ENCODE measurements at places on chromosomes 4 and X.

DNA sequence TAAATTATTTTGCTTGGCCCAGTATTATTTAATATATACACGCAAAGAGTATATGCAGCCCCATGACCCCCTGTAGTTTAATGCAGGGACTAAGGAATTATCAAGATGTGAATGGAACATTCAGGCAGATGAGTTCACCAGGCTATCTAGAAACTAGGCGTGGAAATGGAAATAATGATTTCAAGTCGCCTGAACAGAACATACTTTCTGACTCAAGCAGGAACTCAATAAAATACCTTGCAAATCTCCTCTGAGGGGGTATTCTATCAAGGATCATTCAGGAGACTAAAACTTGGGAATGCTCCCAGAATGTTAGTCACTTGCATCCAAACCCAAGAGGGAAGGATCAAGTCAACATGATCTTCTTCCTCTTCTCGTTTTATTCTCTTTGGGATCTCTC is 59.6 kb upstream of the RASSF6 start:
- DNase-seq = no peak

GRCh38 chrX:50721764-50722521 is 92.1 kb downstream of the SHROOM4 start:
- DNase-seq = no peak

GRCh38 chr4:114281164-114281960 is 301.9 kb upstream of the ARSJ start:
- no peak for DNase-seq

GRCh38 chr4:168917138-168917779 is 92.8 kb downstream of the CBR4 start:
- no peak for DNase-seq

GRCh38 chrX:76657499-76657898 is 230.0 kb downstream of the MAGEE1 start:
- no peak for DNase-seq

All from stimulated activated naive CD4-positive, alpha-beta T cell (primary cell).